CD4-positive, alpha-beta T cell (primary cell): ENCODE measurements at places on chromosomes 12 and 14. TPM values are rescaled to one million over a fixed set of nuclear protein-coding genes. Genes with fewer than 3 reads are reported as not detected.

ACSM4 gene
- not detected for total RNA-seq

KCNA1 gene
- not detected for total RNA-seq

OVCH1 gene
- total RNA-seq, result not detected

PIP4K2C gene
- total RNA-seq, result 17.3 TPM

MRPL42 gene
- 39.3 TPM for total RNA-seq
